Activated CD8-positive, alpha-beta memory T cell treated with anti-CD3 and anti-CD28 coated beads, Interleukin-2, amount 50 U/mL, for 48 hours (primary cell): ENCODE measurements at places on chromosomes 6 and 20.

GRCh38 chr6:89555031-89555430 is 83.5 kb downstream of the LYRM2 start:
- no peak for DNase-seq

DNA sequence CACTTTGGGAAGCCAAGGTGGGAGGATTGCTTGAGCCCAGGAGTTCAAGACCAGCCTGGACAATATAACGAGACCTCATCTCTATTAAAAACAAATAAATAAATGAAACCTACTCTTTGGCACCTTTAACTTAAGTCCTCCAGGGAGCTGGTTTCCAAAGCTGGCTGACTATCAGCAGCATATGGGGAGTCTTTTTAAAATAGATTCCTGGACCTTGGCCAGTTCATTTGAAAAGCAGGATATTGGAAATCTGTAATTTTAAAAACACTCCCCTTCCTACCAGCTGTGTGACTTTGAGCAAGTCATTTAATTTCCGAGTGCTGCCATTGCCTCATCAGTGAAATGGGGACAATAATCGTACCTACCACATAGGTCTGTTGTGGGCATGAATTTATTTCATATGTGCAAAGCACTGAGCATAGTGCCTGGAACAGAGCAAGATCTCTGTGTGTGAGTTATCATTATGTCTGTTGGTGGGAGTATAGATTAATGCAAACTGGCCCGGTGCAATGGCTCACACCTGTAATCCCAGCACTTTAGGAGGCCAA is 40.9 kb upstream of the PTPN1 start:
- DNase-seq, result no peak

DNA sequence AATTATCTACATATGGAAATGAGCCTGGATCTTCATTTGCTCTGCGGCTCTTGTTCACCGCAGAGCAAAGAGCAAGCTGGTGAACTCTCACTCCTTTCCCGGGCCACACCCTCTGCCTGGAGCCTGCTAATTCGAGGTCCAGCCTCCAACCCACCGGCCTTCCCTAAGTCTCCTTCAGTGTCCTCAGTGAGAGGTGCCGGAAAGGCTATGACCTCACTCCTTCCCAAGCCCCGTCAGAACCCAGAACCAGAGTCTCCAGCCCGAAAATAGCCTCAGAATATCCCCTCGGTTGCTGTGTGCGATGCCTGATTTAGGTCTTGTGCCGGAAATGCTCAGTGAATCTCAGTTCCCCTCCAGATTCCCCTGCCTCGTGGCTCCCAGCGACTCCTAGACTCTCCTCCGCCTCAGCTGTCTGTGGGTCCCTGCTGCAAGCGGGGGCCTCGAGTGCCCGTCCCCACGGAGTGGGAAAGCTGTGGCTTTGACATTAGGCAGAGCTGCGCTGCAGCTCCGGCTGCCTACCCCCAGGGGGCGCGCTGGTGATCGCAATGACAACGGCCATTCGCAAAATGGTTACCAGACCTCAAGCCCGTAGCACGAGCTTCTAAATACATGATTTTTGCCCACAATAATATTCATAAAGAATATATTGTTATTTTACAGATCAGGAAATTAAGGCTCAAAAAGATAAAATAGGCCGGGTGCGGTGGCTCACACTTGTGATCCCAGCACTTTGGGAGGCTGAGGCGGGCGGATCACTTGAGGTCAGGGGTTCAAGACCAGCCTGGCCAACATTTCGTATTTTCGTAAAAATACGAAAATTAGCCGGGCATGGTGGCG is 4.1 kb upstream of the BNIP5 start:
- DNase-seq, result peak; percentile 91

DNA sequence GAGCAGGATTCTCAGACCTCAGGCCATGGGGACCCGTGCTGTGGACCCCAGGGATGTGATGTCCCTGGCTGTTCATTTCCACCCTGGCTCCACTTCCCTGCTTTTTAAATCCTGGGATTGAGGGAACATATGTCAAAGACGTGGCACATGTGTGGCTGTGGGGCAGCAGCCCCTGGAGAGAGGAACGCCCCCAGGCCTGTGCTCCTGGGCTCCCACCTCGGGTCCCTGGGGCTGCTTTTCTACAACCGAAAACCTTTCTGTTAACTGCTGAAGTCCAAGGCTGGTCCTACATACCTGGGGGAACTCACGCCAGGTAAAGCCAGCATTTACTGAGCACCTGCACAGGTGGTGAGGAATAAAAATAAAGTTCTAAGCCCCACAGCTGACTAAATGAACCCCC is 102.3 kb upstream of the FRMD1 start:
- DNase-seq, result peak; percentile 28

GRCh38 chr6:24458941-24459340 is 30.4 kb downstream of the GPLD1 start:
- no peak for DNase-seq

GRCh38 chr6:21791581-21791980 is 198.0 kb downstream of the SOX4 start:
- DNase-seq, result no peak

GRCh38 chr6:81997090-81997926 is 244.8 kb upstream of the TENT5A start:
- no peak for DNase-seq
